Stimulated activated CD8-positive, alpha-beta memory T cell treated with anti-CD3 and anti-CD28 coated beads, Interleukin-4, amount 100 ng/mL, for 4 hours (primary cell): ENCODE measurements at places on chromosomes 3 and 15.

DNA sequence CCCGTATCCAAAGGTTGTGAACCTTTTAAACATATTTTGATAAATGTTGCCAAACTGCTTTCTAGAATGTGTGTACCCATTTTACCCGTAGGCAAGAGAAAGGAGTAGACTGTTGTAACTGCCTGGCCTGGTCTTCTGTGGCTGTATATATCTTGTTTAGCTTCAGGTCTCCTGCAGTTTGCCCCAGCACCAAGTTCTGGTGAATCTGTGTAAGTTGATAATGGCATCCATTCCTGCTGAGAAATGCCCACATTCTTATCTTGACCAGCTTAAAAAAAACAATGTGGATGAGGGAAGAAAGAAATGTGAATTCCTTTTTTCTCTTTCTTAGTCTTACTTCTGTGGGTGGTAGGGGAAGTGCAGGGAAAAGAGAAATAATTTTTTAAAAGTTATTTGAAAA, 53.3 kb upstream of the TLE3 start:
- no peak for DNase-seq

DNA sequence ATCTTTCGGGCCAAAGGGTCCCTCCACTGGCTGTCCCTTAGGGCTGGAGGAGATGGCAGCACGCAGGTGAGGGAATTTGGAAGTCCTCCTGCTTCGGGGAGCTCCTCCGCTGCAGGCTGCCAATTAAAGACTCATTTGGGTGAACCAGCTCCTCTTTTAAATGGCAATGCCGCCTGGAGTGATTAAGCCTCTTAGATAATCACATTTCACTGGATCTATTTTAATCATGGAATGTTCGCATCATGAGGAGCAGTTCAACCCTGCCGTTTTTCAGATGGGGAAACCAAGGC, 117.9 kb downstream of the LIPC start:
- no peak for DNase-seq

- DNase-seq = no peak
Measured at GRCh38 chr3:58157700-58158099, 53.1 kb downstream of the DNASE1L3 start.

DNA sequence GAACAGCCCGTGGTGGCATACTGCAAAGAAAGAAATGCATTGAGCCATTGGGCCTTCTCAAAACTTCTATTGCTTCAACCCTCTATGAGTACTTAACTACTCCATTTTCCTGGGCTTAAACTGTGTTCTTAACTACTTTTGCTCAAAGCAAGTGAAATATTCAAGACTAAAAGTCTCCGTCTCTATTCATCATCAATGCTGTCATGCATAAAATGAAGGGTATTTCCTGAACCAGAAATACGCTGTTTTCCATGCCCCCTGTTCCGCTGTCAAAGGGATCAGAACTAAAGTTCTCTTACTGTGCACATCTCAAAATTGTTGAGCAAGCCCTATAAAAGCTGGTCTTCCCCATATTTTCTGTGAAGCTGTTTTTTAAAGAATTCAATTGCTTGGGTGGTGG, 20.3 kb downstream of the SIAH2 start:
- DNase-seq = no peak

DNA sequence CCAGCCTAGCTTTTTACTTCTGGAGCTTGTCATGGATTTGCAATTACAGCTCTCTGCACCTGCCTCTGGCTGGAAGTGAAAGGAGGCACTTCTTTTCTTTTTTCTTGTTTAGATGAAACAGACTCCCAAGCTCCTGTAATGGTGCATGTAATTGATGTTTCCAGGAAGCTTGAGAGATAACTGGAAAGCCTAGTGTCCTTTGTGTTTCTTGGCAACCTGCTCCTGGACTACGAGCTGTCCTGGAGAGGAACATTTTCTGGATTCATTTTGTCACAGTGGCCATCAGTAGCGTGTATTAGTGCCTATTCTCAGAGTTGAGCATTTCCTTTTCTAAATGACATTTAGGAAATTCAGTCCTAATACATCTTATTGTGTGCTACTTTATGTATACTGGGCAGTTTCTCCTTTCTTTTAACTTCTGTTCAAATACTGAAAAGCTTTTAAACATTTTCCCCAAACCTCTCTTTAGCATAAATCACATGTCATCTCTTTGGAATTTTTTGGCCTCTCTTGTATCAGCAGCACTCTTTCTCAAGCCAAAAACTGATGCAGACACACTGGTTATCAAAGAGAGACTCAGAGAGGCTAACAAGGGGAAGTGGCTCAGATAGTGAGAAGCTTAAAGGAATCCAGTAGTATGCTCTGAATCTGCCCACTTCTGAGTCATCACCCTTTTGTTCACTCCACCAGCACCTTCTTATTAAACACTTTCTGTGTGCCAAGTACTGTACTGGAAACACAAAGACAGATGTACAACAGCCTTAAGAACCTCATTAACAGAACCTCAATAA, 62.6 kb upstream of the SLC2A2 start:
- DNase-seq = no peak

GRCh38 chr15:77503764-77504163, 83.1 kb downstream of the HMG20A start:
- DNase-seq = no peak

- DNase-seq = no peak
Measured at GRCh38 chr3:42855547-42856380, 19.9 kb downstream of the CYP8B1 start.

DNA sequence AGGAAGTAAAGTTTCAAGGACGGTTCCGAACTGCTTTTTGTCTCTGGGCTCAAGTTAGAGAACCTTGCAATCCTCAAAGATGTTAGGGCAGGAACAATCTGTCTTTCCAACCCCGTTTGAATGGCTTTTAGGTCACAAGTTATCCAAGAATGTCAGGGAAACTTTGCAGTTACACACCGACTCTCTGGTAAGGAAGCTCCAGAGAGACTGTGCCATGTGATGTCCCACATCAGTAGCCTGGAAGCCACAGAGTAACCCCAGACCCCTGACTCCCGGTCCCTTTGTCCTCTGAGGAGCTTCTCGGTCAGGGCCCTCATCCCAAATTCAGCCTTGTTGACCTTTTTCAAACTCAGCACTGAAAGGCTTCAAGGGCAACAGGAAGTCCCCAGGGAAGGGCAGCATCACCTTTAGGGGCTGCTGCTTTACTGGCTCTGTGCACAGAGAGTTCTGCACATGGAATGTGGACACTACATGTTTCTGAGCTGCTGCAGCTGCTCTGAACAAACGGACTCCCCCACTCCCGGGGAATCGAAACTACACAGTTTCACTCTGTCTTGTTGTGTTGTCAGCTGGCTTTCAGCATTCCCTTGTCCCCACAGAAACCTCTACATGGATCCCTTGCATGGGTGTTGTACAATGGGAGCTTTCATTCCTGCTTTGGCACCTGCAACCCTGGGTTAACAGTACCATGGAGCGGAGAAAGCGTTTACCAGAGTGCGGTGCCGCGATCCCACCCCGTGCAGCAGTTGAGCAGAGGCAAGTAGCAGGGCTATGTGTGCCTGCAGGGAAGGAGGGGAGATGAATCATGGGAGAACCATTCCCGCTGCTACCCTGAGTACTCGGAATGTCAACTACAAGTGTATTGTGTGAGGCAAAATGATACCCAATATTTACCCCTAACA, 408.2 kb upstream of the THBS1 start:
- DNase-seq = no peak

GRCh38 chr3:32592696-32593353, 22.2 kb upstream of the DYNC1LI1 start:
- DNase-seq = no peak

- DNase-seq = no peak
Measured at GRCh38 chr15:90018216-90018831, 17.2 kb downstream of the ZNF710 start.

- no peak for DNase-seq
Measured at GRCh38 chr15:61137105-61137792, 91.9 kb downstream of the RORA start.

GRCh38 chr3:31522152-31522551, 10.6 kb upstream of the STT3B start:
- no peak for DNase-seq

GRCh38 chr15:79834495-79834894, 62.3 kb downstream of the MTHFS start:
- DNase-seq = no peak

DNA sequence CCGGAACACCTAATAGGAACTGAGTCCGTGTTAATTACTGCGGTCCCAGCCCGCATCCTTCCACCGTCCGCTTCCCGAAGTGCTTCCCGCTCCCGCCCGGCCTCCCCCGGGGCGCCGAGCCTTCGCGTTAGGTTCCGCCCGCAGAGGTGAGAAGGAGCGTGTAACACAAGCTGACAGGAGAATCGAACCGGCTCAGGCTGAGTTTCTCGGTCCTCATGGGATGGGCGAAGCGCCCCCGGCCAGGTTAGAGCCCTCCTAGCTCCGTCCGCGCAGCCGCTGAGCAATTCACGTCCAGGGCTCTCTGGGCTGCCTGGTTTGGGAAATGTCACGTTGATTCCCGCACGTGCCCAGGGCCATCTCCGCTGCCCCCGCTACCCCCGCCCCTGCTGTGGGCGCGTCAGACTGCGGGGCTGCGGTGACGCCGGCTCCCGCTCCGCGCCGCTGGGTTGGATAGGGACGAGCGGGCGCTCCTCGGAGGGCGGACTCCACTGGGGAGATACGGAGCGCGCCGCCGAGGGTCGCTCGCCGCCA, 954 bp downstream of the CLDN11 start:
- DNase-seq = no peak
